T-helper 22 cell (primary cell): ENCODE measurements at places on chromosomes 7 and 10.

GRCh38 chr7:38368191-38368605 is 94.8 kb upstream of the TARP start:
- DNase-seq = peak; percentile 67

DNA sequence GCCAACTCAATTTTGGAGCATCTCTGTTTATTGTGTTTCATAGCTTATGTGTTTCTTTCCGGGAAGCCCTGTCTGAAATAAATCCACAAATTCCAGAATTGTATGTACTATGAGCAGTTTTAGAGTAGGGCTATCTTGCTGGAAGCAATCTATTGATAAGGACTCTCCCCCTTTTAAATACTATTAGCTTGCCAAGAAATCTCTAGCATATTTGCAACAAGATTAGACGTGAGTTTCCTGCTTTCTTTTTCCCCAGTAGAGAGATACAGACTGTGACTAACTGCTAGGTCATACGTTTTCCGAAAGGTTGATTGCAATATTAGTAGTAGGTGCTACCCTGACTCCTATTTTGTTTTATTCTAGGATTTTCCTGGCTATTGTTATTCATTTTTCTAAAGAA is 277.0 kb downstream of the MALRD1 start:
- DNase-seq = no peak

DNA sequence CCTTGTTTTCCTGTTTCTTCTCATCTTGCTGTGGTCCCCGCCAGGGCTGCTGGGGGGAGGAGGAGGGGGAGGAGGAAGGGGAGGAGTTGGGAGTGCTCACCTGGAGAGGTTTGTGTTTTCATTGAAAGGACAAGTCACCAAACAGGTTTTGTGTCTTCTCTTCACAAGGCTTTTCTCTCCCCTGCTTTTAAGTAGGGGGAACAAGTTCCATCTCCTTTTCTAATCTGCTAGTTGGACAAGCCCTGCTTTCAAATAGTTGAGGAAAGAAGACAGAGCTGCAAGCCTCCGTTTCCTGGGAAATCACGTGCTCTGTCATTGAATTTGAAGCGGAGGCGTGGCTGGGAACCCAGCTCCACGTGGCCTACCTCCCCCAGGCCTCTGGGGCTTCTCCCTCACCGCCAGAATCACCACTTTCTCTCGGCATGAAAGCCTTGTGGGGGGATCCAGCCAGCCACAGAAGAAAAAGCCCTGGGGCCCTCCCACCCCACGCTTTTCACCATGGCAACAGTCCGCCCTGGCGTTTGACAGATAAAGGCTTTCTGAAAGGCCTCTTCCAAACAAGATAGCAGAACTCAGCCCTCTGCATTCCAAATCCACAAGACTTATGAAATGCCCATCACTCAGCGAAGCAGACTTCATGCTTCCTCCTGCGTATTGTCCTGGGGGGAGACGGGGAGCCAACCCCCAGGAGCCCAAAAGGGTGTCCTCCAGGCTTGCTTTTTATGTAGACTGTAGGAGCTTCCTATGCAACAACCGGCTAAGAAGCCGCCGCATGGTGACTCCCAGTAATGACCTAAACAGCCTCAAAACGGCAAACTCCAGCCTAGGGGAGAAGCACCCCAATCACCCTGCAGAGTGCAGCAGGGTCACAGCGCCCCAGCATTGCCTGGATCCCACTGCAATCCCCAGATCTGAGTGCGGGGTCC is 51.7 kb downstream of the PROSER2 start:
- no peak for DNase-seq

- no peak for DNase-seq
Observed at GRCh38 chr7:102830197-102830596, 81.4 kb downstream of the FAM185A start.

GRCh38 chr10:45058580-45058979 is 57.9 kb downstream of the ZNF22 start:
- no peak for DNase-seq

GRCh38 chr7:71780282-71780681 is 631.9 kb downstream of the CALN1 start:
- DNase-seq = no peak

GRCh38 chr10:28403090-28403489 is 100.2 kb upstream of the MPP7 start:
- no peak for DNase-seq

DNA sequence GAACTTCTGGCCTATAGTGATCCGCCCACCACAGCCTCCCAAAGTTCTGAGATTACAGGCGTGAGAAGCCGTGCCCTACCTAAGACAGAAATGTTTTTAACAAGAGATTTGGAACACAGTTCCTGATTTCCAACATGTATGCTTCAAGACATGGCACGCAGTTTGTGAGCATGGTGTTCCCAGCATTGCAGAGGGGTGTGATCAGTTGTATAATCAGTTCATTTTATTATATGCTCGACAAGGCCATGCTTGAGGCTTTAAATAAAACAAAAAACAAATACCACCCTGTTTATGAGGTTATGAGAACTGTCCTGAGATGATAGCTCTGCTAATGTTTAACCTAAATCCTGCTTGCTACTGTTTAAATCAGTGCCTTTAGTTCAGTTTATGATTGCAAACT is 60.2 kb downstream of the TASOR2 start:
- no peak for DNase-seq

DNA sequence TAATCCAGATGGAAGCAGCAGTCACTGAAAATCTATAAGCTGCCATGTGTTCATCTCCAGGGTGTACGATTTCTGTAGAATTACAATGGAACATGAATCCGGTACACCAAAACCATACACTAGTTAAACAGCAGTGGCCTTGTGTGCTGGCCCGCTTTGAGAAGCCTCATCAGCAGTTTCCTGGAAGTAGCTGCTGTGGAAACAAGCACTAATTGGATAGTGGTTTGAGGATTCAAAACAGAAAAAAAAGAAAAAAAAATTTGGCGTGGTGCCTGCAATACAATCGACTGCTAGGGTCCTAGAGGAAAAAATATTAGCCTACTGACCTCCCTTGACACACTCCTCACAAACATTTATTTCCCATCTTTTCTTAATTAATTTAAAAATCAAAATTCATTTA is 545.9 kb downstream of the SORCS1 start:
- DNase-seq = no peak

- DNase-seq = no peak
Observed at GRCh38 chr10:60456053-60456452, 66.4 kb upstream of the ANK3 start.

DNA sequence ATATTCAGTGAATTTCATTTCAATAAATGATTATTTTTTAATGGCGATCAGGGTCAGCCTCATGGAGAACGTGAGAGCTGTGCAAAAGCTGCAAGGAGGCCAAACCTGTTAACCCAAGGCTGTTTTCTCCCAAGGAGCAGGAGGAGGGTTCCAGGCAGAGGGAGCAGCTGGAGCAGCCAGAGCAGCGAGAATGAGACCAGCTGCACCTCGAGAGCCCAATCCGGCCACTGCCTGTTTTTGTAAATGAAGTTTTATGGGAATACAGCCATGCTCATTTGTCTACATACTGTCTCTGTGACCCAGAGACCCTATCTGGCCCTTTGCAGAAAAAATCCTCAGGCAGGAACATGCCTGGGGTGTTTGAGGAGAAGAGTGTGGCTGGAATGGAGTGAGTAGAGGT is 104.9 kb downstream of the GRK5 start:
- DNase-seq = no peak
